ENCODE measurements at places on chromosomes 6 and 20.

GRCh38 chr20:63574156-63574828 lies at the start of gene HELZ2:
HELZ2 (minus strand) TSS chr20:63574239; CDS start chr20:63572385, 1,854 bp downstream.
- peak; percentile 28 for DNase-seq

GRCh38 chr6:133977983-133978895 lies 25.2 kb downstream of the TBPL1 start:
- no peak for DNase-seq

DNA sequence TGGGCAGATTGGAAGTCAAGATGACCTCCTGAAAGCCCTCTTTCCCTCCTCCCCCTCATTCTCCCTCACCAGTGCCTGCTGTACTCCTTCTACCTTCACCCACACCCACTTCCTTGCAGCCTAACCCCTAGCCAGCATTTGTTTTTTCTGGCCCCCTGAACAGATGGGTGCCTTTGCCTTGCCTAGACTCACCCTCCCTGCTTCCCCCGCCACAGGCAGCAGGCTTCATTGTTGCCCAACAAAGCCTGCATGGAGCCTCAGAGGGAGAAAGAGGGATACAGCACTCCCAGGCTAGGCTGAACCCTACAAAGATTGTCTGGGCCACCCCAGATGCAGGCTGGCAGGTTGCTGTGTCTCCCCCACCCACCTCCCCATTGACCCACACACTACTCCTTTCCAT lies 2.7 kb downstream of the MOCS1 start:
- no peak for DNase-seq

GRCh38 chr20:24729896-24730605 lies 219.0 kb upstream of the CST7 start:
- no peak for DNase-seq

DNA sequence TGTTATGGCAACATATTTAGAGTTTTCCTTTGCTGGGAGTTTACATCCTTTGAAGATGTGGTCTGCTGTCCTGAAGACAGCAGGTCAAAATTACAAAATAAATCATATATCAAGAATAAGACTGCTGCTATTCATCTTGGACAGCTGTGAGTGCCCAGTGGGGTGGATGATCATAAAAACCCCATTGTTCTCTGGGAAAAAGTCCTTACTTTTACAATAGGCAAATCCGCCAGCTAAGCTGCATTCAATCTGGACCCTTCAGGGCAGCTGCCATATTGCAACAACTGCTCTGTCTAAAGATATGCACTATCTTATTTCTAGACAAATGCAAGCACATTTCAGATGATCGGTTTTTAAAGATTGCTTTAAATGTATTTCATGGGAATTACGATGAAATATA lies 19.4 kb downstream of the CASS4 start:
- DNase-seq: no peak

DNA sequence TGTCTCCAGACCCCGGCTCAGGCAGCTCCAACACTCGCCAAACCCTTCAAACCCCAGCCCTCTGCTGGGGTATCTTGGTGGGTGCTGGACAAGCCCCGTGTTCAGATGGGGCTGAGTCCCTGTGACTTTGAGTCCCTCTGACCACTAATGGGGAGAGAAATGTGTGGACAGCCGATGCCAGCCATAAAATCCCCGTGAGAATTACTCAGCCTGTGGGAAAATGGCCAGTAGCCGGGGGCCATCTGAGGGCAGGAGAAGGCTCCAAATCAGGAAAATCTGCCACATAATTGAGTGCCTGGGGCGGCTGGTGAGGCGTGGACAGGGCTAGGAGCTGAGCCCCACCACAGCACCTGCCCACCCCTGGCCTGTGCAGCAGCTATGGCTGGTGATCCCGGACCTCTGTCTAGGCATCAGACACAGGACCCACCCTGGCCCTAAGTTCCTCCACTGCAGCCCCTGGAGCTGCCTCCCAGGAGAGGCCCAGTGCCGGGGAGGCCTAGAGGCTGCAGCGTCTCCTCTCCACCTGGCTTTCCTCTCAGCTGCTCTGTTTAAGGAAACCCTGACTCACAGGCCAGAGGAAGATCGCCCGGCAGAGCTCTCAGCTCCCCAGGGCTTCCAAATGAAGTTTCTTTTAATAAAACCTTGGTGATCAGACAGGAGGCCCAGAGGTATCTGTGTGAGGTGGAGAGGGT lies 53.7 kb upstream of the SLCO4A1 start:
- no peak for DNase-seq

DNA sequence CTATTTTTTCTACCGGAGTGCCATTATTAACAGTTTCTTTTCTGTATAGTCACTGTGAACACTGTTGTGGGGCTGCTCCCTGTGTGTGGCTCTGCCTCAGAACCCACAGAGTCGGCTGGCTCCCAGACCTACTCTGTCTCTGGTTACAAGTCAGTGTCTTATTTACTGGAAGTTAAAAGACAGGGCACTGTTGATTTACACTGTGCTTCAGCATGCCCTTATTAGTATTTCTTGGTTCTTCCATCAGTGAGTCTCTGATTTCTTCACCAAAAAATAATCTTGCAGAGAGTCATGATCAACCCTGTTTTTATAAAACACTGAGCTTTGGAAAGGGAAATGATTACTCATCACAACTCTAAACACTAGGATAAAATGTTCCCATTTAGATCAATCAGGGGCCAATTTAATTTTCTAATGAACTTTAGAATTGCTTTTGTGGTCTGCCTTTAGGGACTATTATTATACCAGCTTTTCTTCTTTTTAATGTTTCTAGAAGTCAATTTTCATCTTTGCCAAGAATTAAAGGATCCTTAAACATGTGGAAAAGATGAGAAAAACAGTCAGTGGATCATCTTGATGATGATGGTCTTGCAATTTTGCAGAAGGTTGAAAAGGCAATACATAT lies 92.6 kb downstream of the UTRN start:
- no peak for DNase-seq

GRCh38 chr6:33077908-33078307 lies 2.1 kb downstream of the HLA-DPB1 start:
- DNase-seq: no peak

DNA sequence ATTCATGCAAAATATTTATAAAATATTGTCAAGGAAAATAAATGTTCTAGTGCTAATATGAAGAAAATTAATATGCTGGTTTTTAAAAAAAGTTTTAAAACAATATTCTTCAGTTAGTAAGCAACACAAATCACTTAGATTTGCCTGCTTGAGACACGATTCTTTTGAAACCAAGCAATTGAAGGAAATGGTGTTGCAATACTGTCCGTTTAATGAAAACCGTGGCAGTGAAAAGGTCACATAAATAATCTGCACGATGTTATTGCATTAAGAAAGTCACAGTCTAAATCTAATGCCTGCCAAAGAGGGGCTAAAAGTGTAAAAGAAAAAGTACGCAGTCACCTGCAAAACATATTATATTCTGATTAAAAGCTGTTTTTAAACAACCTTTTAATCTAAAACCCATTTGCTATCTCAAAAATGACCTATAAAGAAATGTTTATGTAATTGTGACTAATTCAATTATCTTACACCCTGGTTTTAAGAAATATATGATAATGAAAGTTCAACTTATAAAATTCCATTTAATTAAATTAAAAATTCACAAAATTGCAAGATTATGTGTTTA lies 143.0 kb downstream of the GMDS start:
- DNase-seq: no peak

DNA sequence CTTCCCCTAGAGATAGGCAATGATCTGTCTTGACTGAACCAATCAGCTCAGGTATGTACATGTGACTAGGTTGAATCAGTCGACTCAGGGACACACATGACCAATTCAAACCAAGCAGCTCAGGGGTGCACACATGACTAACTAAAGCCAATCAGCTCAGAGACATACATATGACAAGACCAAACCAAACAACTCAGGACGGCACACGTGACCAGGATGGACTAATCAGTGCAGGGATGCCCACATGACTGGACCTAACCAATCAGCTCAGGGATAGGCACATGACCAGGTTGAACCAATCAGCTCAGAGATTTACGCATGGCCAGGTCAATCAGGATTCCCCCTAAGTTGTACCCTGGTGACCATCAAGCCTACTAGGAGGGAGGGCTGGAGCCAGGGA lies 310.3 kb downstream of the CDH26 start:
- DNase-seq: no peak

DNA sequence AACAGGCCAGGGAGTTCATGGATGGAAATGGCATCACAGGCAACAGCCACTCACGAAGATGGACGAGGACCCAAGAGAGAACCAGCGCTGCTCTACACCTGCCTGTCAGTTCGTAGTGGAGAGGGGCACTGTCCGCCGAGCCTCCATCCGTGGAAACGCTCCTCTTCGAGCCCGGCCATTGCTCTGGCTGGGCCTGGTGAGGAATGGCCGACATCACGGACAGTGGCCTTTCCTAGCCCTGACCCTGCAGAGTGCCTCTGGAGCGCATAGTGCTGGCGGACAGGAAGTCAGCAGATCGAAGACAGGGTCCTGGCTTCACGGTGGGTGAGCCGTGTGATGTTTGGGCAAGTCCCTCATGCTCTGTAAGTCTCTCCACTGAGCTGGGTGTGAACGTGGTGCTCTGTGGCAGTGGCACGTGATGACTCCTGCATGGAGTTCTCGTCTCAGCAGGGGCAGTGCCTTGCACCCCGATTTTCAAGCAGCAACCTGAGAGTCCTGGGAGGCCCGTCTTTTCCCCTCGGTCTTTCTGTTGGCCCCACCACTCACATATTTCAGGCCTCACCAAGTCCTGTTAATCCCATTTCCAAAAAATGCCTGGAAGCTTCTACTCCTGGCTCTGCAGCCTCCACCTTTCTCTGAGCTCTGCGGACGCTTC lies 214.4 kb downstream of the ERMARD start:
- DNase-seq: no peak

GRCh38 chr20:56766528-56766927 lies 137.4 kb downstream of the TFAP2C start:
- DNase-seq: no peak

- DNase-seq: no peak
These were observed 39.7 kb downstream of the BCAS4 start for GRCh38 chr20:50834599-50835005.

- no peak for DNase-seq
These were observed 28.0 kb upstream of the PXDC1 start for GRCh38 chr6:3779574-3779849.

DNA sequence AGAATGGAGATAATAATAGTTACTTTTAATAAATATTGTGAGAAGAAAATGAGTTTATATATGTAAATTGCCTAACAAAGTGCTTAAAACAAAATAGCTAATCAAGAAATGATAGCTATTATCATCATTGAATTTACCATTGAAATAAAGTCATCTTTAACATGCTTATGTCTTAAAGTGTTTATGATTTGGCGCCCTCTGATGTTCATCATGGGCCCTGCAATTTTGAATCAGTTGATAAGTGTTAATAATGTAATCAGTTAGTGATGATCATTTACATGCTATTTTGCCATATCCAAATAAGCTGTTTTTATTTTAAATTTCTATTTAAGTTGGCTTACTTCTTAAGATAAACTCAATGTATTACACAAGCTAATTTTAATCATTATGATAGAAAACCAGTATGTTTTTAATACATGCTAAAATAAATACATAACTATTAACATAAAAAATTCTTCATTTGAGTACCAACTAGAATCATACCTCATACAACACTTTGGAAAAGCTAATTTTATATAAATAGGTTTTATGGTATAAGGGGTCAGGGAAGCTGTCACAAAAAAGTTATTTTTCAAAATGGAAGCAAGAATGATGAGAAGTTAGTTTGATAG lies 39.2 kb upstream of the TPD52L1 start:
- no peak for DNase-seq

- DNase-seq: no peak
These were observed 19.2 kb upstream of the GLP1R start for GRCh38 chr6:39029156-39030011.

- no peak for DNase-seq
These were observed 7.5 kb downstream of the BRD2 start for GRCh38 chr6:32975886-32976285.
